ENCODE measurements at places on chromosomes 4 and X. TPM values are rescaled to one million over a fixed set of nuclear protein-coding genes. Genes with fewer than 3 reads are reported as not detected.

- DNase-seq: no peak
Measured at GRCh38 chrX:66961665-66962064, 322.8 kb upstream of the EDA2R start.

GRCh38 chr4:86497980-86498862 lies 95.9 kb upstream of the PTPN13 start:
- DNase-seq: peak; percentile 51

DNA sequence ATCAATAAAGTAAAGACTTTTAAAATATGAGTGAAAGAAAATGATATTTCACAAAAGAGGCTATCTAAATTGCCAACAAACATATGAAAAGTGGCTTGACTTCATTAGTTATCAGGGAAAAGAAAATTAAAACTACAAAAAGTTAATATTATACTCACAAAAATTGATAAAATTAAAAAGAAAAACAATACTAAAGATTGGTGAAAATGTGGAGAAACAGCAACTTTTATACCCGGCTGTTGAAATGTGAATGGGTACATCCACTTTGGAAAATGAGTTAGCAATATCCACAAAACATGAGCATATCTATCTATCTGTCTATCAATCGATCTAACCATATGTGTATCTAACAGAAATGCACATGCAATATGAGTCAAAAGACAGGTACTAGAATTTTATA lies 122.3 kb downstream of the ANAPC10 start:
- DNase-seq: no peak

DNA sequence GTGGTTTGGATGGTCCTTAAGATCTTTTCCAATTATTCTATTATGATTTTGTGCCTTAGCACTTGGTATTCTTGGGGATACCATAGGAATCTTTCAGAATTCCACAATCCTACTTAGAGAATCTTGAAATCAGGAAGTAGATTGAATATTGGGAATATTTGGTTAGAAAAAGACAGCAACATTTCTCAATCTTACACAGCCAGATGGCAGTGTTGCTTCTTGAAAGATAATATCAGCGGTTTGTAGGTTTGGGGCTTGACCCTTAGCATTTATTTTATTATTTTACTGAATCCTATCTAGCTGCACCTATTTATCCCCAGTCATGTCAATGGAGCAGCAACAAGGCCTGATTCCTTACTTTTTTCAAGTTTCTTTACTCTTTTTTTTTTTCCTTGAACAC lies 28.6 kb downstream of the MAGEB1 start:
- DNase-seq: no peak

- peak; percentile 84 for DNase-seq
Measured at GRCh38 chr4:15149839-15150592, 147.7 kb downstream of the CPEB2 start.

GRCh38 chr4:174697896-174698295 lies 131.2 kb downstream of the GLRA3 start:
- DNase-seq: no peak

DNA sequence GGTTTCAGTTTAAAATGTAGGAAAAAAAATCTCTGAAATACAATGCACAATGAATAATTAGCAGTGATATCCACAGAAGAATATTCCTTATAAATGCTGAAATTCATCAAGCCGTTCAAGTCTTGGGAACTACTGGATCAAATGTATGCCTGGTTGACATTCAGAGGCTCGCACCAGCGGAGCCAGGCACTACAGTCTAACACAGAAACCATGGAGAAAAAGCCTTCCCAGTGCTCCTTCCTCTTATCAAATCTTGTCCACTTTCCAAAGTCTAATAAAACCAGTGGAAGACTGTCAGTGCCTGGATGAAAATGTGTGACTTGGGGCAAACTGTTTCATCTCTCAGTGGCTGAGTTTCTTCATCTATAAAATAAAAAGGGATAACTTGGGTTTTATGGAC lies 35.9 kb downstream of the CENPU start:
- no peak for DNase-seq

DNA sequence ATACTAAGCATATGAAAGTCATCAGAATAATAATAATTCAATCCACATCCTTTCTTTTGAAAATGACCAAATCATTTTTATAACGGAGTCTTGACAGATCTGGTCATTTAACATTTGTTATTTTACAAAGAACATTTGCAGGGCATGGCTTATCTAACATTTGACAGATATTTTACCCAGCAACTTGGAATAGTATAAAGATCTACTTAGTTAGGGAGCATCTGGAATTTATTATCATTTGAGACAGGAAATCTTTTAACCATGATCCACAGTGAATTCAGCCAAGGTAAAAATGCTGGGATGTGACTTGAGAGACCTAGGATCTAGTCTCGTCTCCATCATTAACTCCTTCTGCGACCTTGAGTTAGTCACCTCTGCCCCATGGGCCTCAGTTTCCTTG lies 22.4 kb downstream of the STARD8 start:
- no peak for DNase-seq

GRCh38 chr4:7938609-7939376 lies 868 bp downstream of the AFAP1 start:
- peak; percentile 88 for DNase-seq

GRCh38 chr4:99067617-99068016 lies 21.0 kb downstream of the ADH5 start:
- DNase-seq: no peak

- no peak for DNase-seq
Measured at GRCh38 chr4:165905405-165906027, 32.5 kb downstream of the TLL1 start.

GRCh38 chrX:154525606-154526490 lies 9.8 kb upstream of the FAM3A start:
- peak; percentile 15 for DNase-seq

- no peak for DNase-seq
Measured at GRCh38 chr4:145196747-145197146, 16.4 kb upstream of the OTUD4 start.

- DNase-seq: no peak
Measured at GRCh38 chr4:133565379-133565778, 416.3 kb downstream of the PCDH10 start.

DNA sequence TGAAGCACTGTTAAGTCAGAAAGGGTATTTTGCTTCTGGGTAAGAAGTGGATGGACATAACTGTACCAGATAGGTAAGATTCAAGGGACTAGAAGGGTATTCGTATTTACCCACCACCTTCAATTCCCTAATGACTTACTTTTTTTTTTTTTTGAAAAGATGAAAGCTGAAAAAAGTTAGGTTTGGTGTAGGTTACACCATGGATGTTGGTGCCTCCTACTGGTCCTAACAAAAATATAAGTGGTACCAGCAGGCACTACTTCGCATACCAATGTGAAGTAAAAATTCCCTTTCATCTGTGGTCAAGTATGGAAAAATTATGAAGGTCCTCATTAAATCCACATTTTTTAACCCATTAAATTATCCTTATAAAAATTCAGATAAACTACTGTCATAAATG lies 7.2 kb downstream of the ANKRD17 start:
- DNase-seq: no peak

DNA sequence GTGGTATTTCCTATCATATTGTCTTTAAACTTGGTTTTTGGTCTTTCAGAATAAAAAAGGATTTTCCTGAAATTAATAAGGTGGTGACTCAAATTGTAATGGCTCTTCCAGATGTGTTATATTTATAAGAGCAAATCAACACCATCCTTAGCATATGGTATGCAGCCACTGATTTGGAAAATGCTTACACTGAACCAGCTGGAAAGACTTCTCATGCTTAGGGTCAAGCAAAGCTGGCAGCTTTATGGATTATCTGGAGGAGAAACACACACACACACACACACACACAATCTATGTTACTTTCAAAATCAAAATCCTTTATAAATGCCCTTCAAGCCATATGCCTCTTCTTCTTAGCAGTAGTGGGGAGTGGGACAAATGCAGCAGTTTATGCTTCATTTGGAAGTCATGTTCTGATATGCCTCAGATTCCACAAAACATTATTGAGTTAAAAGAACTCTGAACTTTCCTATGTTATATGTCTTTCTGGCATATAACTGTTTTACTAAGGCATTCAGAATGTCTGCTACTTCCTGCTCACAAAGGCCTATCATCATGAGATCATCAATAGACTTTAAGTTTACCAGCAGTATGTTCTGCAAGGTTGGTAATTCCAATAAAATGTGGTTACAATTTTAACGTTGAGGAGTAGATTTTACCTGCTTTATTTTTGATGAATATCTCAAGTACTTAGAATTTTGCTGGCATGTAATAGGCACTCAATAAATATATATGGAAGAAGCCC lies 72.9 kb upstream of the PRDM5 start:
- no peak for DNase-seq

- DNase-seq: no peak
Measured at GRCh38 chrX:14476205-14476604, 53.1 kb upstream of the GLRA2 start.

DNA sequence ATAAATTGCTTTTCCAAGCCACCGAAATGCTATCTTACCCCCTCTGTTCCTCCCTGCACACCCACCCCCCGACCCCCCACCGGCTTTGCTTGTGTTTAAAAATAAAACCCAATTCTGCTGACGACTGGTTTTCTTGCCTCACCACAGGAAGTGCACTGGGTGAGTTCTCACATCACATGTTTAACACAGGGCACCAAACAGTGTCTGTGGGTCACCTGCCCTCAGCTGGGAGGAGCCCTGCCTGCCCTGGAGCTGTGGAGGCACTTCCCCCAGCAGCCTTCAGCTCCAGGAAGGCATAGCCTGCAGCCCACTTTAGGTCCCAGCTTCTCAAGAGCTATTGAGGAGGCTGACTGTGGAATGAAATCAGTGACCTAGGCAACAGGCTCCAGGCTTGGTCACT lies 8.8 kb downstream of the TMEM255A start:
- DNase-seq: no peak

DNA sequence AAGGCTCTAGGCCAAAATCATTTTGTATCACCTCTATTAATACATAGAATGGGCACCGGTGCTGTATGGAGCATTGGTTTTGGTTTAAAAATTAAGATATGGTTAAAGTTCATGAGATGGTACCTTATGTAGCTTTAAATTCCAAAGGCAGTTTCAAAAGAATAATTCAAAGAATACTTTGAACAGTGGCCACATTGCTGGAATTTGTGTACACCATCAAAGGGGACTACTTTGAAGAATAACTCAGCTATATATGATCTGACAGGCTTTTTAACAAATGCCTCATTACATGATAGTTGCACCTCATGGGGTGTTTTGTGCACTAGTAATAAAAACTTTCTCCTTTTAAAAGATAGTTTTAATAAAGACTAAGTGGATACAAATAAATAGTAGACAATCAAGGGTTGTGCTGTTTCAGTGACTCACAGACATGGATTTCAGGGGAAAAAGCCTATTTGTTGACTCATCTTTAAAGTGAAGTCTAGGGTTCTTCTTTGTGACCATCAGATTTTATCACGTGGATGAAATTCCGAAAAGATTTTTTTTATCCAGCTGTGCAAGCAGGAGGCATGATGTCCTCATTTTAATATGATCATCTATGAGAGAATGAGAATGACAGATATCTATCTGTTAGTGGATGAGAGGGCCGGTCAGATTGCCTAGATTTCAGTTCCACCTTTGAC lies 12.8 kb downstream of the MTM1 start:
- no peak for DNase-seq

DNA sequence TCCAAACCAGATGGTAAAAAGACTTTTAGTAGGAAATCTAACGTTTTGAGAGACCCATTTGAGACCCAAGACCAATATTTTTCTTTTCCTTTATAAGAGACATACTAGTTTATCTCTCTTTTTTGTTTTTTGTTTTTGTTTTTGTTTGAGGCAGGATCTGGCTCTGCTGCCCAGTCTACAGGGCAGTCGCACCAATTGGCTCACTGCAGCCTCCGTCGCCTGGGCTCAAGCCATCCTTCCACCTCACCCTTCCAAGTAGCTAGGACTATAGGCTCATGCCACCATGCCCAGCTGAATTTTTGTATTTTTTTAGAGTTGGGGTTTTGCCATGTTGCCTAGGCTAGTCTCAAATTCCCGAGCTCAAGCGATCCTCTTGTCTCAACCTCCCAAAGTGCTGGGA lies 77.2 kb upstream of the FHDC1 start:
- DNase-seq: no peak

DNA sequence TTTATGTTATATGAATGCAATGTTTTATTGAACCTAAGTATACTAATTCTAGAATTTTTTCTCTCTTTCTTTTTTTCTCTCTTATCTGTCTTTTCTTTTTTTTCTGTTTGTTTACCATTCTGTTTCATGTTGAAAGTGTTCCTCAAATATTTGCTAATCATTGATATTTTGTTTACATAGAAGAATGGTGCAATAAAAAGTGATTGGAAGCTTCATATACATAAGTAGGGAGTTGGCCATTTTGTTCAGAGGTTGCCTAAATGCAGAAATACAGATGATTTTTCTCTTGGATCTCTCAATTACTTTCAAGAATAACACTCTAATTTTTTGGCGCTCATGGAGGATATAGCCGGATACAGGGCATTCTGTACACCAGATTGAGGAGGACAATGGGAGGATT lies 5.7 kb upstream of the SERTM2 start:
- no peak for DNase-seq

GRCh38 chr4:173005912-173006633 lies 162.5 kb upstream of the GALNT7 start:
- DNase-seq: no peak

- DNase-seq: no peak
Measured at GRCh38 chr4:25949173-25949748, 35.2 kb downstream of the SMIM20 start.

DNA sequence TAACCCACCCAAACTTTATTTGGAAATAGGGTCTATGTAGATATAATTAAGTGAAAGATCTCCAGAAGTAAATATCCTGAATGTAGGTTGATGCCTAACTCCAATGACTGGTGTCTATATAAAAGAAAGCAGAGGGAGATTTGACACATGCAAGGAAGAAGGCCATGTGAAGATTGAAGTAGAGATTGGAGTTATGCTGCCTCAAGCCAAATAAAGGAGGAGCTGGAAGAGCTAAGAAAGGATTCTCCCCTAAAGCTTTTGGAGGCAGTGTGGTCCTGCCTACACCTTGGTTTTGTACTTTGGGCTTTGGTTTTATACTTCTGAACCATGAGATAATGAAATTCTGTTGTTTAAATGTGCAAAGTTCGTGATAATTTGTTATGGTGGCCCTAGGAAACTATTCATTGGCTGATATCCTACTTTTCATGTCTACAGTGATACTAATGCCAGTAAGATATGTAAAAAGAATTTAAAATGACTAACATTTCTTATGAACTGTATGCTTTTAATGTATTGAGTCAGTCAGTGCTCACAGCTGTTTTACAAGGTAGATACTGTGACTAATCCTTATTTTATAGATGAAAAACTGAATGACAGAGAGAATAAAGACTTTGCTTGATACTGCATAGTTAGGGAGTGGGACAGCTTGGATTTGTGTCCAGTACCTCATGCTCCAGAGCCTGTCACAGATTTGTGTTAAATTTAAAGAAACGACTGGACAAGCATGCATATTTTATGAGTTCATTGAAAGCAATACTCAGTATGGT lies 5.9 kb upstream of the RAB40AL start:
- peak; percentile 41 for DNase-seq

Gene FGF2
- 69.2 TPM for total RNA-seq

Gene MAGEA1
- not detected for total RNA-seq

Gene GAGE1
- not detected for total RNA-seq

Gene ZNF827
- 20.0 TPM for total RNA-seq

Gene GPRIN3
- under 0.01 TPM for total RNA-seq

Gene RHOXF2B
- not detected for total RNA-seq

Gene UGT2A2
- not detected for total RNA-seq

Gene TEX11
- not detected for total RNA-seq

Gene SYTL5
- under 0.01 TPM for total RNA-seq

Gene OFD1
- total RNA-seq: 19.2 TPM

Gene PCDH18
- total RNA-seq: 191 TPM

Gene CFAP299
- 1.5 TPM for total RNA-seq

Gene RBMX
- total RNA-seq: 202 TPM

Gene TEC
- 1.8 TPM for total RNA-seq

Gene GNRHR
- total RNA-seq: not detected

All from osteoblast (primary cell).